ENCODE measurements at places on chromosomes 2 and 18.

DNA sequence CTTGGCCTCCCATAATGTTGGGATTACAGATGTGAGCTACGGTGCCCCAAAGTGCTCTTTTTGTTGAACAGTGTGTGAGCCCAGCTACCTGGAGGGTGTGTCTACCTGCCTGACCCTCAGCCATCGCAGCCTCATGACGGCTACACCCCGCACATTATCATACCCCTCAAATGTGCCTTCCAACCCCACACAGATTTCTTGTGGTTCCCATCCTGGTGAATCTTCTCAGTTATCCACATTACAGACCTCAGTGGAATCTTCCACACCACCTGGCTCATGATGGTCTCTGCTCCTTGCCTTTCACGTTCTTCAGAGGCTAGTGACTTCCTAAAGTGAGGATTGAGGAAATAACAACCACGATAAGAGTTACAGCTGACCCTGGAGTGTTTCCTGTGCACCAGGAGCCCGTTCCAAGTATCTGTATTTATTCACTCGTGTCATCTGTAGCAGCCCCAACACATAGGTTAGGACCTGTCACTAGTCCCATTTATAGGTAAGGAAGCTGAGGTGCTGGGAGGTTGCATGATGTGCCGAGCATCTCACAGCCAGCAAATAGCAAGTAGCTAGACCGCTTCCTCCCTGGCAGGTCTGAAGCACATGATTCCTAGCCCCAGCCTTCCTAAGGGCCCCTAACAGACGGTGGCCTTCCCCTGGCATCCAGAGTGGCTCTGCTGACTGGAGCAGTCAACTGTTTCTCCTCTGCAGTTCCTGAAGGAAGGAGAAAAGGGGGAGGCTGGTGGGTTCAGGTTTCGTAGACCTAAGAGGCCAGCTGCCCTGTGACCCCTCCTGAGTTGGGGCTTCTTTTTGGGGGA is 47.3 kb downstream of the TCF7L1 start:
- no peak for DNase-seq

DNA sequence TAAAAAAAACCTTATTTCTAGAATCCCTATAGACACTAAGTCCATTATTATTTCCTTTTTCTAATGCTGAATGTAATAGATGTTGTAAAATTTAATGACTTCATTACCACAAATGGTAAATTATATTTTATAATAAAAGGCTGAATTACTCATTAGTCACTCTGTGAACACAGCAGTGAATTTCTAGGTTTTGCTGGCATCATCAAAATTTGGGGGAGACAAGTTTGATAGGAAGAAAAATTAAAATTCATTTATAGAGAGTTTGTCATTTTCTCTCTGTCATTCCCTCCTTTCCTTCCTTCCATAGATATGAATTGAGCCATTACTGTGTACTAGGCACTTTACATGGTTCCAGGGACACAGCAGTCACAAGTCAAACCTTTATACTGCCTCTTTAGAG is 340.9 kb downstream of the TRIB2 start:
- DNase-seq, result no peak

- DNase-seq, result no peak
Observed at GRCh38 chr2:38474021-38474456, 97.0 kb upstream of the ATL2 start.

DNA sequence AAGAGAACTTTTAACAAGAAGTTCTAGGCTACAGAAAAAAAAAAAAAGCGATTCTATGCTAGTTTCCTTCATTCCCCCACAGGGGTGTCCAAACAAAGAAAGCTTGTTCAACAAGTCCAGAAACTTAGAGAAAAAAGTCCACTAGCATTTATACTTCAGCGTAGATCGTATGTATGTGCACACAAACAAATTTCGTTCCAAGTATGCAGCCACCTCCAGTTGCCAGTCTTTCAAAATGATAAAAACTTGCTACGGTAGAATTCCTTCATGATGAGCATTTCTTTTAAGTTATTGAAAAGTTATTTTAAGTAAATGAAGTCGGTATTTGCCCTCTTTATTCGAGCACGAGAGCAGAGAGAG is 3.7 kb upstream of the OTX1 start:
- DNase-seq, result no peak

GRCh38 chr2:42443718-42444399 is 49.9 kb downstream of the KCNG3 start:
- DNase-seq, result no peak

DNA sequence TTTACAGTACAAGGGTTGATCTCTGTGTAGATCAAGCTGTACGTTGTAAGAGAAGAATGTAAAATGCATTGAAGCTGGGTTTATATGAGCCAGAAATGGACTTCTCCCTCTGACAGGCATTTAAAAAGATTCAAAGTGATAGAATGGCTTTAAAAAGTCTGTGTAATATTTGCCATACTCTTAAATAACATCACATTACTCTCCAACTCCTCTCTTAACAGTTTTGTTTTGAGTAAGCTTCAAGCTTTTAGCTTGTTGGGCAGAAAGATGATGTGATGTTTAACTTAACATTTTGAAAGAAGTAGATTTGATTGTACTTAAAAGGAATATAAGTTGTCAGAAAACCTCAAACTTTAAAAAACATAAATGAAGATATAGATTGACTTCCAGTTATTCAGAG is 72.2 kb downstream of the COX7A2L start:
- no peak for DNase-seq

DNA sequence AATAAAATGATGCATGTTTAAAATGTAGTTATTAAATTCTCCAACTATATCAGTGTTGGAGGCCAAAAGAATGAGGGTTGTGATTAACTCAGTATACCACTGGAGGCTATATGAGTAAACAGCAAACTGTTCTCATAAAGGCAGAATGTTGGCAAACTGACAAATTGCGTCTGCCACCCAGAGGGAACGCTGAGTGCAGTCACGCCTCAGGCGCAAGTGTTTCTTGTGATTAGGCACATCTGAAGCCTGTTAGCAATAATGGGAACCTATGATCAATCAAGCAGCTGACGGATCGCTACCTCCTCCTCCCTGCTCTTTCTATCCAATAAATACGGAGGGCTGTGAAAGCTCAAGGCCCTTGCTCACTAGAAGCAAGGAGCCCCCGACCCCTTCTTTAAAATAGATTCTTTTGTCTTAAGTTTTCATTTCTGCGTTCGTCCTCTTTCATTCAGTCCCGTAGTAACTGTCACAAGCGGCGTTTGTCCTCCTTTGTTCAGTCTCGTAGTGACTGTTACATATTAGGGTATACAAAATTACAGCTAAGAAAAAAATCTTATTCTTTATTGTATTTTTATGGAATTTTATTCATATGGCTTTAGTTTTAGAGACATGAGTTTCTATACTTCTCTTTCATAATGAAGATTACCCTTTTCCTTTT is 16.3 kb upstream of the RMND5A start:
- no peak for DNase-seq

GRCh38 chr18:12911025-12911928 is 27.2 kb upstream of the PTPN2 start:
- DNase-seq, result no peak

GRCh38 chr2:201049455-201049854 is 22.0 kb downstream of the HYCC2 start:
- no peak for DNase-seq

DNA sequence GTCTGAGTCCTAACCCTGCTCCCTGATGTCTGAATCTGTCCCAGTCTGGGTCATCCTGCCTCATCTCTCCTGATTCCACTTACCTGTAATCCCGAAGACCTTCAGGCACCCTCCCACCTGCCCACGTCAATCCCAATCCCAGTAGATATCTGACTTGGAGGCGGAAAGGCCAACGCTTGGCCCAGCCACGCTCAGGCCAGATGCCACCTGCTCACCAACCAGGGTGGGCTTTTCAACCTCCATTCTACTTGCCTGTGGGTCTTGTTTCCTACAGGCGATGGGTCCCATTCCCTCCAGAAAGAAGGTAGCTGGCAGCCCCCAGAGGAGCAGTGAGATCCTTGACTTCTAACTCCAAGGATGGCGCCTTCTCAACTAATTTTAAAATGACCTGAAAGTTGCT is 59.7 kb downstream of the INPP5D start:
- no peak for DNase-seq

DNA sequence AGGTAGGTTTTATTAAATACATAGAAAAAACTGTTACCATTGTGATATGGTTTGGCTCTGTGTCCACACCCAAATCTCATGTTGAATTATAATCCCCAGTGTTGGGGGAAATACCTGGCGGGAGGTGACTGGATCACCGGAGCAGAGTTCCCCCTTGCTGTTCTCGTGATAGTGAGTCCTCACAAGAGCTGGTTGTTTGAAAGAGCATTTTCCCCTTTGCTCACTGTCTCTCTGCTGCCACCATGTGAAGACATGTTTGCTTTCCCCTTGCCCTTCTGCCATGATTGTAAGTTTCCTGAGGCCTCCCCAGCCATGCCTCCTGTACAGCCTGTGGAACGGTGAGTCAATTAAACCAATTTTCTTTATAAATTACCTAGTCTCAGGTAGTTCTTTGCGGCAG is 352.7 kb upstream of the SLC39A10 start:
- DNase-seq, result no peak

DNA sequence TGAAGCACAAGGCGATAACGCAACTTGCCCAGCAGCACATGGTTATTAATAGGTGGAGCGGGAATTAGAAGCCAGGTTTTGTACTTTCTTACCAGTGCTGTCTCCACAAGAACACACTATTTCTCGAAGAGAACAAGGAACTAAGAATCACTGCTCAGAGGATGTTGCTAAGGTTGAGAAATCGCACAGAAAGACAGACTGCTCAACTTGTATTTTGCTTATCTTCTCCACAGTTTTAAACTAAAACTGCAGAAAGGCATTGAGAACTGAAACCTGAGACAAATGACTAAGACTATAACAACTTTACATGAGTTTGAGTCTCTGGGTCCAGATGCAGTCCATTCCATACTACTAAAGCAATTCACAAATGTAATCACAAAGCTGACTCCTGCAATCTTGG is 6.2 kb downstream of the PRKD3 start:
- DNase-seq, result no peak

GRCh38 chr2:240248721-240249422 is 108.4 kb upstream of the OTOS start:
- no peak for DNase-seq

DNA sequence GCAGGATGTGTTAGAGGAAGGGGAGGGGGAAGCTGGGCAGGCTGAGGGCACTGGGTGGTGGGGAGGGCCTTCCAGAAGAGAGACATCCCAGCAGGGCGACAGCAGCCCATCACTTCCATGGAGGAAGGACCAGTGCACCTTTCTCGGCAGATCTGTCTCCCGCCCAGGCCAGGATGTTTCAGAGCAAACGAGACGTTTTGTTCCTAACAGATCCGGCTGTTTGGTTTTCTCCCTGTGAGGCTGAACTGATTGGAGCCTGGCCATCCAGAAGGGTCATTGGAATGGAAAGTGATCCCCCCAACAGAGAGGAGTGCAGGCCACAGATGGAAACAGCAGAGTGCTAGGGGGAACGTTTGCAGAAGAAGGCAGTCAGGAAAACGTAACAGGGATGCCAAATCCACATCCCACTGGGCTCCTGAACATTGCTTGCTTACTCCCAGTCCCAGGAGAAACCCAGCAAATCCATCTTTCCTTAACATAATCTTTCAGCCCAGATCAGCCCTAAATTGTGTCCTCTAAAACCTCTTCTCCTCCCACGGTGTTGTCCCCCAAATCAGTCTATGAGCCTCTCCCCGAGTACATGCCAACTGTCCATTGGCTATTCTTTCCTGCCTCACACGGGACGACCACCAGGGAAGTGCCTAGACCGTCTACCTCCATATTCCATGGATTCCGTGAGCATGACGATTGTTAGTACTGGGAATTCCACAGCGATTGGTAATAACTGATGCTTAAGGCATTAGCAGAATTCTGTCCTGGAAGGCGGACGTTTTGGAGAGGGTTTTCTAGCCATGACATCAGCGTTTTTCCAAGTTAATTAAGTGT is 126.8 kb downstream of the SEPTIN10 start:
- no peak for DNase-seq

- DNase-seq, result no peak
Observed at GRCh38 chr2:71702971-71703898, 249.9 kb downstream of the DYSF start.

DNA sequence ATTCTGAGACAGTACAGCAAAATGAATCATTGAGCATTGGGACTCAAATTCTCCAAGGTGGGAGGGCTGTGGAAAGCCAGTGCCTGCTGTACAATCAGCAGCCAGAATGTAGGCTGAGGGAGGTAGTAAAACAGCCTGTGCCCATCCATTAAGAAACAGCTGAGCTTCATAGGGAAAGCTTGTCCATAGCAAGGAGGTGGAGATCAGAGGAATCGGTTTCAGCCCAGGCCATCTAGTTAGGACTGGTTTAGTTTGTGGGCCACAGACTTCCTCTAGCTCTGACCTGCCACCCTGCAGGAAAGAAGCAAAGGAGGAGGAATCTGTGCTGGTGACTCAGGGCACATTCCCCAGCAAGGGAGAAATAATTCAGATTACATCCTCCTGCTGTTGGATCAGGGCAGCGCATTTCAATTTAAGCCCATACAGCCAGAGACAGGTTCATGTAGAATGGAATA is 333.4 kb downstream of the SETBP1 start:
- DNase-seq, result no peak

DNA sequence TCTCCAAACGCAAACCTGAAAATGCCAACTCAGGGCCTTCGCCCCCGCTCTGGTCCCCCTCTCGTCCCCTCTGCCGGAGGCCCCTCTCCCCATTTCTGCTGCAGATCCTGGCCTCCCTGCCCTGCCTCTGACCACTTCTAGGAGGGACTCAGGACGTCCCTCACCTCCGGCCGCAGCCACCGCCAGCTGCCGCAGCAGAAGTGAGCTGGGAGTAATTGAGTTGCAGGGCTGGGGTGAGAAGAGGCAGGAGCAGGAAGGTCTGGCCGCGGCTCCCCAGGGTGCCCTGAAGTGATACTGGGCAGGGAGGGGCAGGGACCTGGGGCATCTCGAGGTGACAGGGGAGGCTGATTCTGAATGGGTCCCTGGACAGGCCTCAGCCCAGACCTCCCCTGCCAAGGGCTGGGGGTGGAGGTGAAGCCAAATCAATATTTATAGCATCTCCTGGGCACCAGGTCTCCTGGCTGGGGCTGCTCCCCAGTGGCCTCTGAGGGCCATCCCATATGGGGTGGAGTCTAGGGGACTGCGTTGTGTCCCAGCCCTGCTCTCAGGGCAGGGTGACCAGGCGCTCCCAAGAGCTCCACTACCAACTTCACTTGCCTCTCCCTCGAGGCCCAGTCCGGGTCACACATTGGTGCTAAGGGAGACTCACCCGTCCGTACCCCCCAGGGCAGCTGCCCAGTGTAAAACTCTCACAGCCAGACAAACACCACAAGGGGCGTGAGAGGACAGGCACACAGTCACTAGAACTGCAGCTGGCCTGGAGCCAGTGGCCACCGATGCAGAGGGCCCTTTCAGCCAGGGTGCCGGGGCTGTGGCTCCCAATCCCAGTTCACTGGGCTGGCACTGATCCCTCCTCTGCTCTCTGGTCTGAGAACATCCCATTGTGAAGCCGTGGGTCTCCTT is 33.0 kb downstream of the KCNIP3 start:
- DNase-seq, result no peak

GRCh38 chr2:213279971-213280370 is 4.3 kb upstream of the SPAG16 start:
- DNase-seq, result no peak
